ENCODE measurements at places on chromosomes 1 and 21.

GRCh38 chr1:32948390-32948722 lies 16.3 kb downstream of the RNF19B start:
- DNase-seq: no peak

GRCh38 chr1:114081437-114082303 lies 72.0 kb downstream of the SYT6 start:
- DNase-seq: no peak

- DNase-seq: no peak
Observed at GRCh38 chr1:59738591-59739015, 76.1 kb upstream of the HOOK1 start.

GRCh38 chr1:173717238-173717637 lies 2.5 kb downstream of the KLHL20 start:
- no peak for DNase-seq

DNA sequence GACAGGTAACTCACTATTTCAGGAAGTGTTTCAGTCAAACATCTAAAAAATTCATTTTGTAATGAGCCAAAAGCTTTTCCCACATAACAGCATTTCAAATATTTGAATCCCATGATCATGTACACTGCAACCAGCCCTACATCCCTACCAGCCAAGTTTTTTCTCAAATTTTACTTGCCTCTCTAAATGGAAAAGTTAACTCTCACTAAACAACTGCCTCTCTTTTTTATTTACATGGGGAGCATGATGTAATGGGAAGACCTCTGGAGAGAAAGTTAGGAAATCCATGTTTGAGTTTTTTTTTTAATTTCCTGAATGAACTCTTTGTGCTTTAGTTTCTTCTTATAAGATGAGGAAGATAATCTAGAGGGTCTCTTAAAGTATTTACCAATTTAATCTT lies 70.5 kb downstream of the TTLL7 start:
- DNase-seq: no peak

DNA sequence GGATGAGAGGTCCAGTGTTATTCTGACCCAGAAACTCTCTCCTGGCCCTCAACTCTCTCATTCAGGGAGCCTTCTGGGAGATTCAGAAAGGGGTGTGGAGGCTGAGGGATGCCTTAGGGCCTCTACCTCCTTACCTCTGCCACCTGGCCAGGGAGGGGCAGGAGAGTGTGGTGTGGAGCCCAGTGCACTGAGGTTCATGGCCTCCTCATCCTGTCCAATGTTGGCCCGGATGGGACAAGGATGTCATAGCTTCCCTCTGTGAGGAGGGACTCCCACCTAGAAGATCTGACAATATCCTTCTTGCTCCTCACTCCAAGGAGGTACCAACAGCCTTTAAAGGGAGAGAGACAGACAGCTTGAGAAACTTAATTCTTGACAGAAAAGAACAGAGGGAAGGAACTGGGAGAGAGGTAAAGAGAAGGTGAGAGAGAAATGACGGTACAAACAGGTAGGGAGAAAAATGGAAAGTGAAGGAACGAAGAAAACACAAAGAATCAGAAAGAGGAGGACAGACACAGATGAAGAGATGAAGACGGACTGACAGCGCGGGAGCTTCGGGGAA lies 779 bp downstream of the BEND5 start:
- no peak for DNase-seq
